ENCODE measurements at places on chromosomes 16 and 17.

- DNase-seq: no peak
Observed at GRCh38 chr17:37086334-37086733, 137.6 kb downstream of the AATF start.

GRCh38 chr17:3796822-3797170 lies 4.2 kb downstream of the ITGAE start:
- no peak for DNase-seq

DNA sequence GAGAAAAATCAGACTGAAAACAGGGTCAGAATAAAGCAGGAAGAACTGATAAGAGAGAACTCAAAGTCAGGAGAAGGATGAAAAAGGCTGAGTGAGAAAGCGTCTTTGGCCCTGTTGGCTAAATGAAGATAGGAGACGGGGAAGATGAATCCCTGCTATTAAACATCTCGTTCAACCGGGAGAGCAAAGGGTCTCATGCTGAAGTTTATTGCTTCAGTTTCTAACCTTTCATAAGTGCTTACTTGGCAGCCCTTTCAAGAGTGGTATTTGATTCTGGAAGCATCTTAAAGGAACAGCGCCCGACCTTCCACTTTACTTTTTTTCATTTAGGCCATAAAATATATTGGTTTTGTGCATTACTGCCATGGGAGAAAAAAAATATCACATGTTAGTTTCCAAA lies 288.3 kb upstream of the RBFOX1 start:
- DNase-seq: no peak

GRCh38 chr16:54630284-54630967 lies 300.2 kb upstream of the IRX5 start:
- DNase-seq: no peak

DNA sequence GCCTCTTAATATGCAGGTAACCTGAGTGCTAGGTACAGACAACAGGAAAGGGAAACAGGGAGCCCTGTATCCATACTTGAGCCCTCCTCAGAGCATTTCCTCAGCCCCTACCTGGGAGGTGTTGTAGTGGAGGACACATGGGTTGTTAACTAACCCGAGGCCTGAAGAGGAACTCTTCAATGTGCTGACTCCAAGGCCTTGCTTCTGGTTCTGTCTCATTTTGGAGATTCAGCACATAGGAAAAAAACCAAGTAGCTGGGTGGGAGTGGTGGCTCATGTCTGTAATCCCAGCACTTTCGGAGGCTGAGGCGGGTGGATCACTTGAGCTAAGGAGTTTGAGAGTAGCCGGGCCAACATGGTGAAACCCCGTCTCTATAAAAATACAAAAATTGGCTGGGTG lies 24.8 kb downstream of the SNX11 start:
- no peak for DNase-seq
